Stimulated activated CD4-positive, alpha-beta T cell treated with anti-CD3 and anti-CD28 coated beads, Interleukin-1b, Interleukin-23, amount 100 ng/mL, for 1 hour (primary cell): ENCODE measurements at places on chromosomes 11 and 22.

- DNase-seq, result no peak
These were observed 424.4 kb upstream of the CCDC179 start for GRCh38 chr11:23284631-23285030.

- no peak for DNase-seq
These were observed 528.0 kb downstream of the SOX6 start for GRCh38 chr11:15828215-15828853.

- no peak for DNase-seq
These were observed 6.2 kb downstream of the TEAD1 start for GRCh38 chr11:12680246-12680939.

DNA sequence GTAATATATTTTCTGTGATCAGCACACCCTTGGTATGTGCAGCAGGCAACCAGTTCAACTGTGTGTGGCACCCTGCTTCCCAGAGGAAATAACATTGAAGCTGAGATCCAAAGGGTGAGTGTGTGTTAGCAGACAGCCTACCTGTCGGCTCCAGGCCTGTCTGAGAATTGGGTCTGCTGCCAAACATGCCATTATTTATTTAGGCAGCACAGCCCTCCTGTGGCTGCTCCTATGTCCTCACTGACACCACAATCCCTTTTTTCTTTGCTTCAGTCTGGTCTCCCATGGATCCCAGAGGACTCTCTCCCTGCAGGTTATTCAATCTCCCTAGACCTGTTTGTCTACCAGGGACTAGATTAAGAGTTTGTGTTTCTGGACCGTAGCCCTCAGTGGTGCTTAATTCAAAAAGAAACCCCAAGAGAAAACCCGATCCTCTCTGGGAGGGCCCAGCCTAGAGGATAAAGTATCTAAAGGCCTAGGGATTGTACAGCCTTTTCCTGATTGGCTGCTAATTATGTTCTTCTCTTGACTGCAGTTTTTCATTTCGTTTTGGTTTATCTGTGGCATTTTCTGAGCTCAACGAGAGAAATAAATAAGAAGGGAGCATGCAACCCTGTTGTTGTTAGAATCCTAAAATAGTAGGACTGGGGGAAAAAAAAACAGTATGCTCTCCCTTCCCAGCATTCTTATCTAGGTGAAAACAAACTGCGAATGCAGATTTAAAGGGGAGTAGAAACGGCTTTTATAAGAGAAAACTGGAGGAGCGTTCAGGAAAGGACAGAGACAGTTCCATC lies 24.1 kb downstream of the KCNE3 start:
- no peak for DNase-seq

GRCh38 chr11:64472593-64473455 lies 113.9 kb downstream of the RPS6KA4 start:
- no peak for DNase-seq

- DNase-seq, result no peak
These were observed 436.4 kb upstream of the CCDC90B start for GRCh38 chr11:83722392-83723119.

DNA sequence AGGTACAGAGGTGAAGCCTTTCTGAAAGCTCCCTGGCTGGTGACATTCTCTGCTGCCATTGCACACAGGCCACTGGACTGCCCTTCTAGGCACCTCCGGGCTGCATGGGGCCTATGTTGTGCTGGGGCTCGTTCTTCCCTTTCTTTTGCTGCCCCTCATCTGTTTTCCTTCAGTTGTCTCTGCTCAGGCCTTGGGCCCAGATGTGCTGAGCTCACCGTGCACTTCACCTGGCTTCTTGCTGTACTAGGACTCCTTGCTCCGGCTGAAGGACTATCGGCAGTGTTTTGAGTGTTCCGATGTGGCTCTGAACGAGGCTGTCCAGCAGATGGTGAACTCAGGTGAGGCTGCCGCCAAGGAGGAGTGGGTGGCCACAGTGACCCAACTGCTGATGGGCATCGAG lies 59.4 kb downstream of the CABIN1 start:
- DNase-seq, result no peak
